Kasumi-1 (cell line): ENCODE measurements at places on chromosomes 16 and 17.

DNA sequence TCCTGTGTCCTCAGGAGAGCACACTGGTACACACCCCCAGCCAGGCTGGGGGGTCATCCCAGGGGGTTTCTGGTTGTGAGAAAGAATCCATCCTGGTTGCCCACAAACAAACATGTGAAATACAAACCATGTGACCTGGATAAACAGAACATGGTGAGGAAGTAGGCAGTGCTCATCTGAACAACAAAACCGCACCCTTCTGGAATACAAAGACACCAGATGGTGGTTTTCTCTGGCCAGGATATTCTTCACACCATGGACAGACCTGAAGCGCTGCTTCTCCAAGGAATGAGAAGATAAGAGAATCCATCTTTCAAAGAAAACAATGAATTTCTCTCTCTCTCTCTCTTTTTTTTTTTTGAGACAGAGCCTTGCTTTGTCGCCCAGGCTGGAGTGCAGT is 302.3 kb downstream of the SLC39A11 start:
- no peak for DNase-seq

- no peak for DNase-seq
Measured at GRCh38 chr16:57622361-57623250, 5.8 kb upstream of the ADGRG1 start.

DNA sequence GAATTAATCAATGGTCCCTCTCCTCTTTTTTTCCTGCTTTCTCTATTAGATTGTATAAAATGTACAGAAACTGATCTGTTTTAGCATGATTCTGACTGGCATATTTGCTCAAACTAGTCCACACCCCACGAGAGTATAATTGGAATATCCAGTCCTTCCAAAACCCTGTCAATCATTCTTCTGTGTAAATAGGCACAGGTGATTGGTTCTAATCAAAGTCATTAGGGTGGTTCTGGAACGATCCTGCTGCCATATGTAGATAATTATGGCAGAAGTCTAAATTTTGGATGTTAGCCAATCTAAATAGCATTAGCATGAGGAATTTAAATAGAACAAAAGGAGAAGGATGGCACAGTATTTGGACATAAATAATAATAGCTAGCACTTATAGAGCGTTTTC is 165.7 kb downstream of the SHISA6 start:
- DNase-seq: no peak

- no peak for DNase-seq
Measured at GRCh38 chr17:10111907-10112452, 86.4 kb downstream of the GAS7 start.

GRCh38 chr17:74344658-74345057 is 17.0 kb downstream of the BTBD17 start:
- DNase-seq: no peak
